ENCODE measurements at places on chromosomes 1 and 21.
A peak's percentile ranks its signal among the peaks of the same experiment; 100 is the strongest.

DNA sequence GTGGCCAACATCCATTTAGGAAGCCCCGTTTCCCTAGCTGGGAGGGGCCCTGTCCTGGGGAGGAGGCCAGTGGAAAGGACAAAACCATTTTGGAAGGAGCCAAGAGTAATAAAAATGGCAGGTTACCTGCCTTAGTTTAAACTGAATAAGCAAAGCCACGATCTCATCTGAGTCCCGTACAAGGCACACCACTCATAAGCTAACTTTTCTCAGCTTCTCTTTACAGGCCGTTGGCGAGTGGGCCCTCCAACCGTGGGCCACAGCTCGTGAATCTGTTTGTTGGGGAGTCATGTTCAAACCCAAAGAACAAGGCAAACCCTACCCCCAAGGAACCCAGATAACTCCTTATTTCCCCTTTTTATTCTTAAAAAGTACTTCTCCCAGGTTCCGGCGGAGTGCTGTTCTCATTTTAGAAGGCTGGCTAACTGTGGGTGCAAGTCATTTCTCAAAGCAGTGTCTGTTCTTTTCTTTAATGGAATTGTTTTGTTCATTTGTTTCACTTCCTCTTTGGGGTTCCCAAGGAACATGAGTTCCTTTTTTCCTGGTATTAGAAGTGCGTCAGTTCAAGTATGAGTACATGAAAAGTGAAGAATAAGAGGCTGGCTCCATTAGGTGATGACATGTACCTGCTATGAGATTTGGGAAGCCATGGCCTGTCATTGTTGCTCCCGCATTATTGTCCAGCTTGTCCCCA, 89.0 kb downstream of the PSMG1 start:
- no peak for DNase-seq

DNA sequence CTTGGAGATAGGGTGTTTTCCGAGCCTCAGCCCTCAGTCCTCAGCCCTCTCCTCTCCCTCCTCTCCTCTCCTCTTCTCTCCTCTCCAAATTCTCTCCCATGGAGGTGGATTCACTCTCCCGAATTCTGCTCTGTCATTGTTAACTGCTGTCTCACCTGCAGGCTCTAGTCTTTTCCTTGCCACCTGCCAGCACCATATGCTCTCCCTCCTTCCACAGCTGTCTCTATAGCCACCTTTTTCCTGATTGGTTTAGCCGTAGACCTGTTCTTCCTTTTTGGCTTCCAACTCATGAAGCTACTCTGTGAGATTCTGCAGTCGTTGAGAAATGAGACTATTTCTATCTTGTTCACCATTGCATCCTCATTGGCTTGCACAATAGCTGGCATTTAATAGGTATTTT, 19.7 kb downstream of the COG2 start:
- DNase-seq, result no peak

GRCh38 chr1:232893481-232894313, 56.7 kb upstream of the NTPCR start:
- no peak for DNase-seq

DNA sequence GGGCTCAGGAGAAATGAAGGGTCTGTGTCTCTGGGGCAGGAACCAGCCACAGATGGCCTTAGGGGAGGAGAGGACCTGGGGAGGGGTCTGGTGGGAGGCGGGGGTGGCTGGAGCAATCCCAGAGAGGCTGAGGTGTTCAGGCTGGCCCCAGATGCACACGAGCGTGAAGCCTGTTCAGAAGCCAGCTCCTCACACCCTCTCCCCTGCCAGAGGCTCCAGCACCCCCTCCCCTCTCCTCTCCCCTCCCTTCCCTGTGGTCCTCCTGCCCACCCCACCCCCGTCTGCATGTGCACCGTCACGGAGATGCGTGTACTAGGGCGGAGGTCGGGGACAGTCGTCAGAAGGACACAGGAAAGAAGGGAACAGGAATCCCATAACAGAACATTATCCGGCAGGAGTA, 115.0 kb upstream of the COL6A1 start:
- DNase-seq, result no peak

DNA sequence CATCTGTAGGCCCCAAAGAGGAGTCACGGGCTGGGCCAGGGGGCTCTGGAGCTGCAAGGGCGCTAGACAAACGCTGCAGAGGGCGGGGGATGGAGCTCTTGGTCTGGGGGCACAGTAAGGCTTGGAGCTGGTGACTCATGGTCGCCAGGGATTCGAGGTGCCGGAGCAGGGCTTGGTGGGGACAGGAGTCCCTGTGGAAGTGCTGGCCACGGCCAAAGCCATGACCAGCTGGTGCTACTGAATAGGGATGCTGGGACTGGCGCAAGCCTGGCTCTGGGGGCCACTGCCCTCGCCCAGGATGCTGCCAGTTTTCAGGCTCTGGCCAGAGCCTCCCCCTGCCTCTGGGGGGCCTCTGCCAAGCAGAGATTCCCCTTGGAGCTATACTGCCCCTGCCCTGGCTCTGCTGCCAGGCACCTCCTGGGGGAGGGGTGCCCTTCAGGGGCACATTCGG, 25.2 kb downstream of the SPOCD1 start:
- DNase-seq, result no peak

GRCh38 chr1:242877229-242877628, 352.7 kb upstream of the PLD5 start:
- DNase-seq, result no peak

DNA sequence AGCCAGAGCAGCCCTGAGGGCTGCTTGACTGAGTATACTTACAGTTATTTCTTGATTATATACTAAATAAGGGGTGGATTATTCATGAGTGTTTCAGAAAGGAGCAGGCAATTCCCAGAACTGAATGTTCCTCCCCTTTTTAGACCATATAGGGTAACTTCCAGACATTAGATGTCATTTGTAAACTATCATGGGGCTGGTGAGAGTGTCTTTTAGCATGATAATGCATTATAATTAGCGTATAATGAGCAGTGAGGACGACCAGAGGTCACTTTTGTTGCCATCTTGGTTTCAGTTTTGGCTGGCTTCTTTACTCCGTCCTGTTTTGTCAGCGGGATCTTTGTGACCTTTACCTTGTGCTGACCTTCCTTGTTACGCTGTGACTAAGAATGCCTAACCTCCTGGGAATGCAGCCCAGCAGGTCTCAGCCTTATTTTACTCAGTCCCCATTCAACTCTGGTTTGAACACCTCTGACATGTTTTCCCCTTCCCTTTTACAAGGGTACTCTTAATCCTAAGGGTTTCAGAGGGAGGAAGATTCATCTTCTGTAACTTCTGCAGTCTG, 16.2 kb downstream of the KCTD3 start:
- peak; percentile 8 for DNase-seq

GRCh38 chr21:31629972-31630711, 29.4 kb upstream of the SOD1 start:
- peak; percentile 26 for DNase-seq

DNA sequence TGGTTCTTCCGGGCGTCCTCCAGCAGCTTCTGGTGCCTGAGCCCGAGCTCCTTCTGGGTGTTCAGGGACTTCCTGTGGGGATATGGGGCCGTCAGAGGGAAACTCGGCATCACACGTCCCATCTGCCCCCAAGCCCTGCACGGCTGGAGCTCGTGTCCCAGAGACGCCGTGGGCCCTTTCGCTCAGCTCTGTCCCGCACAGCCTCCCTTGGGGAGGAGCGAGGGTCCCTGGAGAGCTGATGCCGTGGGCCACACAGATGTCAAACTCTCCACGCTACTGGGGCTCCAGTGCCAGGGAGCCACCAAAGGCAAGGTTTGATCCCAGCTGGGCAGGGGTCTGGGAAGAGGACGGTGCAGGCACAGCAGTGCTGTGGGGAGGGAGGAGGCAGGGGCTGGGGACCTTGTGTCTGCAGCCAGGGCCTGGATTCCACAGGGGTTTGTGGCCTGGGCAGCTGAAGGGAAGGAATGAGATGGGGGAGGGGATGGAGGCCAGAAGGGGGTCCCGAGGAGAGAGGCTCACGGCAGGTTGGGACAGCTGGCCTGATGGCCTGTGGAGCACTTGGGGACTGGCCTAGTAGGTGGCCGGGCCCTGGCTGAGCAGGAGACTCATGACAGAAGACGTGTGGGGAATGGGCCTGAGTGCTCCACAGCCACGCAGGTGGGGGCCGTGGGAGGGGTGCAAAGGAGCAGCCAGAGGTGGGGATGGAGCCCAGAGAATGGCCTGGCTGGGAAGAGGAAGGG, 30.4 kb downstream of the CFAP74 start:
- DNase-seq, result no peak

- no peak for DNase-seq
Measured at GRCh38 chr1:97101509-97101908, 379.9 kb downstream of the PTBP2 start.

- DNase-seq, result no peak
Measured at GRCh38 chr1:198500096-198500495, 40.4 kb downstream of the ATP6V1G3 start.

DNA sequence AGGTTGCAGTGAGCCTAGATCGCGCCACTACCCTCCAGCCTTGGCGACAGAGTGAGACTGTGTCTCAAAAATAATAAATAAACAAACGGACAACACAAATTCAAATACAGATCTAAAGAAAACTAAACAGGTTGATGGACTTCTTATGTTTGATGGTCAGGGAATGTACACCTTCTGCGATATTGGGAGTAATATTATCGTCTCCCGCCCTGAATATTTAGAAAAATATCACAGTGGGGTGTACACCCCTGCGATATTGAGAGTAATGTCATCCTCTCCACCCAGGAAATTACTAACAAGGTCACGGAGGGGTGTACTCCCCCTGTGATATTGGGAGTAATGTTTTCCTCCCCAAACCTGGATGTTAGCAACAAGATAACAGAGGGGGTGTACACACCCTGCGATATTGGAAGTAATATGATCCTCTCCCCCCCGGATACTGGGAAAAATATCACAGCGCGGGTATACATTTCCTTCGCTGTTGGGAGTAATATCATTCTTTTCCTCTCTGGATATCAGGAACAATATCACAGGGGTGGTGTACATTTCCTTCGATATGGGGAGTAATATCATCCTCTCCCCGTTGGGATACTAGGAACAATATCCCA, 1.4 kb upstream of the CFAP298 start:
- no peak for DNase-seq

DNA sequence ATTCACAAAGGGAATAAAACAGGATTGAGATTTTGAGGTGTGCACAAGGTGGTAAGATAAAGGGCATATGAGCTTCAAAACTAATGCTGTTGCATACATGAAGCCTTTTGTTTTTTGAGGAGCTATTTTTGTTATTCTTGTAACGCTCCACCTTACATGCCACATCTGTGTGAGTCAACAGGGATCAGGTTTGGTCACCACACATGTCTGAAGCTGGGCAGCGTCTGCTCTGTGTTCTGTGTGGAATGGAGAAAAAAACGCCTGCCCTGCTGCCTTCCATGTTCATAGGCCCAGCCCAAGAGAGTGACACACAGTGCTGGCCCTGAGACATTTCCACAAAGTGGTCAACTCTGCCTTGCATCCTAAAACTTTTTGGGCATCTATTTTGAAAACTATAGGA, 67.7 kb downstream of the MPZL1 start:
- DNase-seq, result no peak

DNA sequence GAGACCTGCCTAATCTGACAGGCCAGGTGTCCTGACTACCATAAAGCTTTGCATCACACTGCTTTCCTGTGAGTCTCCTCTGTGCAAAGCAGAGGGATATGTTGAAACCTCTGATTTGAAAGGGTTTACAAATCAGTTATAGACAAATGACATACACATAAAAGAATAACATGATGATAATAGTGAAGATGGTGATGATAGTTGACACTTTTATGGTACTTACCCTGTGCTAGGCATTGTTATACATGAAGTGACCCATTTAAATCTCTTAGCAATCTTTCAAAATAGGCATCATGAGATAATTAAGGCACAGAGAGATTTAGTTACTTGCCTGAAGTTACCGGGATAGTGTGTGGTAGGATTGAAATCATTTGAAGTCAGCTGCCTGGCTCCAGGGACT, 34.1 kb upstream of the PKN2 start:
- no peak for DNase-seq

DNA sequence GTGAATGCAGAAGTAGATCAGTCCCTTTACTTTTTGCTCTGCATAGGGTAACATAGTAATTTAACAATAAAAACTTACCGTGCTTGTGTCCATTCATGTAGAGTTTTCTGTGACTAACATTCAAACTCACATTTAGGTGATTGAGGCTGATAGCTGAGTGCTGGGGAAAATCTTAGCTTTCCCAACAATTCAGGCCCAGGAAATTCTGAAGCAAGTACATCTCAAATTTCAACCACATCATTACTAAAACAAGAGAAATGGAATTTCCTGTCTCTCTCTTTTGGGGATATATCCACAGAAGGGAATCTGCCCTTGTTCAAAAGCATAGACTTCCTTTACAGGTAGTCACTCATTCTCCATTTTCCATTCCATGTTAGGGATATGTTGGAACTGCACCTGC, 33.1 kb upstream of the C1orf146 start:
- no peak for DNase-seq

- no peak for DNase-seq
Measured at GRCh38 chr1:37476087-37476452, 1.7 kb downstream of the ZC3H12A start.

DNA sequence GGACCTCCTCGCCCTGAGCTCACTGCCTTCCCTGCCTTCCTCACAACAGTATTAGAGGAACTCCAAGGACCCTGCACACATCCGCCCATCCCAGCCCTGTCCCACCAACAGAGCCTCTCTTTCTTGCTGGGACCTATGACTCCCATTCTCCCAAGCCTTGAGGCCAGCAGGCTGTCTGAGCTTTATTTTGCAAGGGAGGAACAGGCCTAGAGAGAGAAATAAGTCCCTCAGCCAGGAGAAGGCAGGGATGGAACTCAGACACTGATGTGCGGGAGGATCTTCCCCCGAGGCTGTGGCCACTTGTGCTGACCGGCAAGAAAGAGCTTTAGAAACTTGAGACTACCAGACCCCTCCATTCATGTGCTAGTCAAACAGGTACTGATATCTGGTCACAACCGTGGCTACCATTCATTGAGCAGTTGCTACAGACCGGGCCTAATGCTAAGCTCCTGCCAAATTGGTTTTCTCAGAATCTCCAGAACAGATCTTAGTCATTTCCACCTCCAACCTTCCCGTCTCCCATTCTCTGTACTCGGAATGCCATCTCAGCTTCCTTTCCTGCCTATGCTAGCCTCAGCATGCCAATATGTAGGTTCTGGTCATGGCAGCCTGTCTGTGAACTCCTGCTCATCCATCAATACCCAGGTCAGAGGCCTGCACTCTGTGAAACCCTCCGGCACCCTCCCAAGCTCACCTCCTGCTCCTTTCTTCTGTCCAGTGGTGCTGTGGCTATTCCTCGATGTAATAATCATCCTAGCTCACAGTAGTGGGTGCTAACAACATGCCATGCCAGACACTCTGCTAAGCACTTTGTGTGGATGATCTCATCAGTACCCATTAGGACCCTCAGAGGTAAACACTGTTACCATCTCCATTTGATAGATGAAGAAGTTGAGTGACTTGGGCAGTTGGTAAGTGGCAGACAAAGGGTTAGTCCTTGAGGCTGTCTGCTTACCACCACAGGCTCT, 3.8 kb downstream of the TMEM54 start:
- DNase-seq, result no peak
